ENCODE measurements at places on chromosomes 5 and 9.
A peak's percentile ranks its signal among the peaks of the same experiment; 100 is the strongest.

DNA sequence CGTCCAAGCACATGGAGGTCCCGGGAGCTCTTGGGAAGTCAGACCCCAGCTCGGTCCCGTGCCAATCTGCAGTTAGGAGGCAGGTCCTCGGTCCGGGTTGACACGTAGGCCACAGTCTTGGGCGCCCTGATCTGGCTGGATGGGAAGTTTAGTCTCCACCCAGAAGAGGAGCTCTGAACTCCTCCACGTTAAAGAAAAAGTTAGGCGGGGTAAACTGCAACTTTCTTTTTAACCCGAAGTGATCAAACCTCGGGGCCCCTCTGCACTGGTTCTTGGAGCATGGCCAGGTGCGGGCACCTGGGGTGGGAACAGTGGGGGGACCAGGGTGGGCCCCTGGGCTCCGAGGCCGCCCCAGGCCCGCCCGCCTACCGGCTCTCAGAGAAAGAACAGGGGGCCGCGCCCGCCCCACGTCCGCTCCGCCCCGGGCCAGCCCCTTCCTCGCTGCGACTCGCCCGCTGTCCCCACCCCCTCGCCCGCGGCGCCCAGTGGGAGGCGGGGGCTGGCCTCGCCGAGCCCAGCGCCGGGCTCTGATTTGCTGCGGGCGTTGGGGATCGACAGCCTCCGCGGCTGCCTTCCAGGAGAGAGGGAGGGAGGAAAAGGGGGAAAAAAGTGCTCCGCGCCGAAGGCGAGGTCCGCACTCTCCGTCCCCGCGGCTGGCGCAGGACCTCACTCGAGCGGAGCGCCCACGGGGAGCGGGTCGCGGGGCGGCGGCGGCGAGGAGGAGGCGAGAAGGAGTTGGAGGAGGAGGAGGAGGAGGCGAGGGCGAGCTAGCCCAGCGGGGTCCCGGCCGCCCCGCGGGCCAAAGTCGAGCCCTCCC, at the start of gene COL5A1:
COL5A1 (plus strand) TSS at position 631 of the 817 bp plus-strand sequence. CDS start 385 bp downstream, outside the sequence.
- DNase-seq, result peak; percentile 85

DNA sequence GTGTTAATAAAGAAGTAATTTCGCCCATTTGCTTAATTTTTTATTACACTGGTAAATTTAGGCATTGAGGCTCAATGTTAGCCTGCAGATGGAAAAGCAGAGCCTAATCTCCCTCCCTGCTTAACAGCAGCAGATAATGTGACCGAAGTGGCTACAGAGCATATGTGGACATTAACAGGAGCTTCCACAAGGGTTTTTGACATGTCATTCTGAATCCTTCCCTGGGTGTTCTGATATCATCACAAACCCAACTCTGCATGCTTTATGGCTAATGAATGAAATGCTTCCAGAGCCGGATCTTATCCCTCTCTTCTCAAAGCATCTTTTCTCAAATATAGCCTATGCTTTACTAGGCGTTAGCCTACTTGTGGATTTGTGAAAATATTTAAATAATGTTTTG, 208.6 kb downstream of the CAAP1 start:
- DNase-seq, result no peak

- no peak for DNase-seq
Observed at GRCh38 chr9:81844131-81844567, 84.1 kb upstream of the SPATA31D4 start.

DNA sequence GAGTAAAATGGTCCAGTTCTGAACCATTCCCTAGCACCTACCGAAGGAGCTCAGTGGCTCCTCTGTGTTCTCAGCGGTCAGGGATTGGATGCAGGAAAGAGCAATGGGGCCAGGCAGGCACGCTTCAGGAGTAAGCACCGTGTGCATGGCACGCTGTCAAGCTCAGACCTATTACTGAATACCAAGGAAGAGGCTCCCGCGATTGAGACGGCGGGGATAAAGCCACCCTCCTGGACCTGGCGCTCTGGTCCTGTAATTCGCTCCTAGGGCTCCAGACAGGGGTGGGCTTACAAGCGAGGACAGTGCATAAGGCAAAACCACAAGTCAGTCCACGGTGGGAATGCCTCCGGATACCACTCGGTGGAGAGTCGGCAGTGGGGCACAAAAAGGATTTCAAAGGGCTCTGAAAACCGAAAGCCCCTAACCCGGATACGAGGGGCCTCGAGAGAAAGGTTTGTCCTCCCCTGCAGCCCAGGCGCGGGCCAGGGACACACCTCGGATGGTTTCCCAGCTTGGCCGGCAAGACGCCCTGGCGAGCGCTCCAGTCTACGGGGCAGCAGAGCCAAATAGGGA, 988 bp downstream of the OXCT1 start:
- peak; percentile 24 for DNase-seq

DNA sequence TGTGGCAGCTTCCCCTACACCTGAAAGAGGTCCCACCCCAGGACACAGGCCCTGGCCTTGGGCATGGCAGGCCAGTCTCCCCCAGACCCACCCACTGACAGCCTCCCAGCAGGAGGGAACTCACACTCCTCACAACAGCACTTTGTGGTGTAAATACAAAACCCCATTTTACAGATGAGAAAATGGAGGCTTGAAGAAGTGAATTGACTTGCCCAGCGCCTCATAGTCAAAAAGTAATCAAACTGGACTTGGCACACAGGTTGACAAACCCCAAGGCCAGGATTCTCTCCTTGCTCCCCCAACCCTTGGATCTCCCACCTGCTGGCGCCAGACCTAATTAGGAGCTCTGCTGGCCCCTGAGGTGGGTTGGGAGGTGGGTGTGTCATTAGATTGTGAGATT, 29.2 kb upstream of the NEK6 start:
- no peak for DNase-seq

DNA sequence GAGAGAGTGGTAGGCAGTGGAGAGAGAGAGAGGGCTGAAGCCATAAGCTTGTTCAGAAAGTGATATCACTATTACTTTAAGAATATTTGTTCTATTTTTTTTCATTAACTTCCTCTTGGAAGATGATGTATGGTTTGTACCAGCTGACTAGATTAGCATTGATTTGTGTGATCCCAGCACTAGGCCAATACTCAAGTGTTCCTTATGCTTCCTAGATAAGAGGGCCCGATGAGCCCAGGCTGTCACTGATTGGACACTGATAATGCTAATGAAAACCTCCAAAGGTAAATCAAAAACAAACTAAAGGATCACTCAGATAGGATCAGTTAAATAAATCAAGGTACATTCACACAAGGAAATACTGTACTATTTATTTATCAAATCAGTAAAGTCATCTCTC, 52.7 kb upstream of the OTULINL start:
- DNase-seq, result no peak

- no peak for DNase-seq
Observed at GRCh38 chr9:19689328-19690101, 99.3 kb downstream of the SLC24A2 start.

DNA sequence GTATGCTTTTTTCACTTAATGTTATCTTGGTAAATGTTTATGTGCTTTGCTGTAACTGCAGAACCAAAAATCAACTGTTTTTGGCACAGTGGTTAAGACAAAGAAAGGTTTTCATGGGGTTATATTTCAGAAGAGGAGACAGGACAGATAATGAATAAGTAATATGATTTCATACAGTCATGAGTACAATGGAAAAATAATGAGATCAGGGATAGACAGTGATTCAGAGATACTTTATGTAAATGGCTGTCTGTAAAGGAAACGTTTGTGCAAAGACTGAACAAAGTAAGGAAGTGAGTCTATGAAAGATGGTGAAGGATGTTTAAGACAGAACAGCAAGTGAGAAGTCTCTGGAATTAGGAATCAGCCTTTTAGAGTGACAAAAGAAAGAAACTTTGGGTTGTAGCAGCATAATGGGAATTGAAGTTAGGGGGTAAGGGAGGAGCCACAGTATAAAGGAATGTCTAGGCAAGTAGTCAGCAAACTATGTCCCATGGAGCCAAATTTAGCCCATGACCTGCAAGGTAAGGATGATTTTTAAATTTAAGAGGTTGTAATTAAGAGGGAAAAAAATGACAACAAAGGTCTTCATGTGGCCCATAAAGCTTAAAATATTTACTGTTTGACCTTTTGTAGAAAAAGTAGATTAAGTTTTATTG, 55.0 kb downstream of the TNPO1 start:
- no peak for DNase-seq

DNA sequence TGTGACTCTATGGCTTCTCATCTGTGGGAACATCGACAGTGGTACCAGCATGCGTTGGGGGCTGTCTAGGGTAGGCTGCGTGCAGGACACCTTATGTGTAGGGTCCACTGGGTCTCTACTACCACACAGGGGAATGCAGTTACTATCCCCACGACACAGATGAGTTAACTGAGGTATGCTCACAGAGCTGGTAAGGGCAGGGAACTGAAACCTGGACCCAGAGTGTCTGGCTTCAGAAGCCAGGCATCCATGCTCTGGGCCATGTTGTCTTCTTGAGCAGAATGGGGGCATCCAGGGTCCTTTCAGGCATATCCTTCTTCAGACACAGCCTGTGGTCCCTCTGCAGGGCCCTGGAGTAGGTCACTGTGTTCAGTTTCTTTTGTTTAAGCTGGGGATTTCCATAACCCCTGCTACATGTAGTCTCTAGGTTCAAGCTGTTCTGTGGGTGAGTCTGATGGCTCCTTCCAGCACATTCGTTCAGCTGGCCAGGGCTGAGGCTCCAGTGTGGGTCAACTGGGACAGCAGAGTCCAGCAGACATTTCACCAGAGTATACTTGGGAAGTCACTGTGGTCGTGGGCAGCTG, 148.8 kb downstream of the GADD45G start:
- DNase-seq, result no peak

GRCh38 chr9:94270009-94270408, 10.9 kb downstream of the ZNF169 start:
- DNase-seq, result no peak

DNA sequence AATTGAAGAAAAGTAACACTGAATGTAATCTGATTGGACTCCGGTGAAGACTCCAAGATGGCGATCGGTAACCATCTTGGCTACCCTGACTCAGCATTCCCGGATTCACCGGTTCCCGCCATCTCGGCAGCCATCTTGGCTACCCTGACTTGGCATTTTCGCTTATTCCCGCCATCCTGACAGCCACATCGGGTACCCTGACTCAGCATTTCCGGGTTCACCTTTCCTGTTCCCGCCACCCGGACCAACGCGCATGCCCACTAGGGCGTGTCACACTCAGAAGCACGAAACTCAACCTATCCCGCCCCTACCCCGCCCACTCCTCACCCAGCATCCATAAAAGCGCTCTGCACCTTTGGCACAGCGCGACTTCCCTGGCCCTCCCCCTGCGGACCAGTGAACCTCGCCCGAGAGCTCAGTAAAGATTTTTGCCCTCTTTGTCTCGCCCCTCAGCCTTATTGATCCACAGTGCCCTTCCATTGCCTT, 17.2 kb downstream of the SPTLC1 start:
- DNase-seq, result peak; percentile 92

DNA sequence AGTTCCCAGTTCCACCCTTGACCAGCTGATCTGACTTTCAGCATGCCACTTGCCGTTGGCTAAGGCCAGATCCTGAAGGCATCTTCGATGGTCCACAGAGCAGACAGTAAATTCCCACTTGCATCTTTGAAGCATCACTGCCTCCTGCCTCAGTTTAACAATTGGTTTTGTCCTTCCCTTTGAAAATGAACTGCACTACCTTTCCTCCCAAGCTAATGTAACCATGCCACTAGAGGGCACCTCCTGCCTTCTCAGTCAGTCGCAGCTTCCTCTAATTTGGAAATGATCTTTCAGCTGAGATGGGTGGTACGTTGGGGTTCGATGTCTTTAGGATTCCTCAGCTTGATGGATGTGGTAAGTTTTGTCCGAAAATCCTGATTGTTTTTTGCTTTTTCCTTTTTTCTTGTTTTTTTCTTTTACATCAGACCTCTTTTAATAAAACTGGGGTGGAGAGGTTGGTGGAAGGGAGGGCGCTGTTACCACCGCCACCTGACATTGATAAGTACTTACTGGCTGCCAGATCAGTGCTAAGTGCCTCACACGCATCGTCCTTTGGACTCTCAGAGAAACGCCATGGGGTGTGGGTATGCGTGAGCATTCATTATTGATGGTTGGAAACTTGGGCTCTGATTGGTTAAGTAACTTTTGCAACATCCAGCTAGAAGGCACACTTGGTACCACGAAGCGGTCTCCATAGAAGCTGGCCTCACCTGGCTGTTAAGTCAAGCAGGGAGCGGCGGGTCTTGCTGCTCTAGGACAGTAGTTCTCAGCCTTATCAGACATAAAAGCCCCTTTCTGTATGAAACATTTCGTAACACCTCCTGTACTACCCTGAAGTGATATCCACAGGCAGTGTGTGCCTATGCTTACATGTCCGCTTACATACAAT, 16.9 kb downstream of the PTTG1 start:
- DNase-seq, result peak; percentile 90

- peak; percentile 20 for DNase-seq
Observed at GRCh38 chr5:141734501-141735229, 52.6 kb upstream of the ARAP3 start.

GRCh38 chr5:174120401-174121005, 75.0 kb downstream of the NSG2 start:
- no peak for DNase-seq

GRCh38 chr5:77012601-77013000, 17.6 kb upstream of the AGGF1 start:
- no peak for DNase-seq

DNA sequence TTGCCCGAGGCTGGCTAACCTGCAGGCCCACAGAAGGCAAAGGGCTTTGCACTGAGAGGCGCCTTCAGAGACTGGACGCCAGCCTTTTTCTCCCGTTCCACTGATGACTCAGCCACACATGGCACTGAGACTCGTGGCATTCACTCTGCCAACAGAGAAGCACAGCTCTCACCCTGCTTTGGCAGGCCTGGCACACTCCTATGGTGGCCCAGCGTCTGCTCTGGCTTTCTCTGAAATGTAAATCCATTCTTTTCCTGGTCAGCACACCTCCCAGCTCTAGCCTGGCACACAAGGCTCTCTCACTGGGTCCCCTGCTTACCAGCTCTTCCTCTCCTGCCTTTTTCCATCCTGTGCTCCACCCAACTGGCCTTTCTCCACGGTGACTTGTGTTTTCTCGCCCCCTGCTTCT, 5.9 kb upstream of the MELK start:
- DNase-seq, result peak; percentile 48

DNA sequence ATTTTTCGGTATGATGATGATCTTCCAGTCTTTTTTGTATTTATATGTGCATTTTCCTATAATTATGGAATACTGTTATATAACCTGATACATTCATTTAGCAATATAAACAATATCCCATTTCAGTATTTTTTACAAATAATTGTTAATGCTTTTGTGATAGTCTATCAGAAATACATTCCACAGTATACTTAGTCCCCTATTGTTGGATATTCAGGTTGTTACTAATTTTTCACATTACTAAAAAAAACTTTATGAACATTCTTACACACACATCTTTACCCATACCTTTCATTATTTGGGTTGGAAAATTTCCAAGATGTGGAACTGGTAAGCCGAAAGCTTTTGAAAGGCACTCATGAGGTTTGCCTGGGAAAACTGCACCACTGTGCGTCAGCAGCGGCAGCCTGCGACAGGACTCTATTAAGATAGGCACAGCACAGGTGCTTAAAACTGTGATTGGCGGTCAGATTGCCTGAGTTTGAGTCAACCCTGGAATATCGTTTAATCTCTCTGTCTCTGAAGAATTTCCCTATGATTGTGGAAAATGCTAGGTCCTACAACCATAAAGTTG, 147.5 kb upstream of the ERCC6L2 start:
- DNase-seq, result no peak

Data from lower leg skin (tissue), 4 donors.